Activated T-cell treated with anti-CD3 and anti-CD28 coated beads, Interleukin-2, amount 50 U/mL, for 1 hour (primary cell): ENCODE measurements at places on chromosomes 3 and 15.

DNA sequence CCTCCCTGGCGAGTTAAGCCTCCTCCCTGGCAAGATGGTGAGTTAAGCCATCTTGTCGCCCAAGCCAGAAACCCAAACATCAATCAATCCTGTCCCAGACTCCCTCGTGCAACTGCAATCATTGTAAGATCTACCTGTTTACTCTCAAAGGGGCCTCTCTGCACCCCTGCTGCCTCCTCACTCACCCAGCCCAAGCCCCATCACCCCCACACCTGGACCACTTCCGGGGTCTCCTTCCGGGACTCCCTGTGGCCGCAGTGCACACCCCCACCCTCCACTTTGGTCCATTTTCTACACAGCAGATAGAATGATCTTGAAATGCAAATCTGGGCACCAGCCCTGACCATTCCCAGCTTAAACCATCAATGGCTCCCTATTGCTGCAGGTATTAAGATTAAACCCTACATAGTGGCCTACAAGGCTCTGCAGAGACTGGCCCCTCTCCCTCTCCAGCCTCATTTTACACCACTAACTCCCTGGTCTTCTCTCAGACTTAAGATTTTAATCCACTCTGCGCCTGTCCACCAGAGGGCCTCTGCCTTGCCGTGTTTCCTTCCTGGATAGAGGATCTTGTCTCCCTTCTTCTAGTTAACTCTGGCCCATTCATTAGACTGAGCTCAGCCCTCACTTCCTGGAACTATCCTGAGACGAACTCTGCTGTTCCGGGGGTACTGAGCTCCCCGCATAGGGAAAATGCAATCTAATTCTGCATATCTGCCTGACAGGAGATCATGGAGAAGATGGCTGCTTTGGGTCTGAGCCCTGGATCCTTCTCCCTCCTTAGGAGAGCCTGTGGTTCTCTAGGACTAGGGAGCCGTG is 41.9 kb upstream of the SLC6A1 start:
- no peak for DNase-seq

DNA sequence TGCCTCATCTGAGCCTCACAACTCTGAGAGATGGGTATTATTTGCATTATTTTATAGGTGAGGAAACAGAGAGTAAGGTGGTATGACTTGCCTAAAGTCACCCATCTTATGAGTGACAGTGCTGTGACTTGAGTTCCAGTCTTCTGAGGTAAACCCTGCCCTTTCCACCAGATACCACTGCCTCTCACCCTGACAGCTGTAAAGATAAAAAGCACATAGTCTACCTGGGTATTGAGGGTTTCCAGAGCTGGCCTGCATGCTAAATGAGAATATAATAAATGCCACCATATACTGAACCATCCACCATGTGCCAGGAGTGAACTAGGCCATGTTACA is 25.6 kb downstream of the RASGRP1 start:
- DNase-seq: no peak

DNA sequence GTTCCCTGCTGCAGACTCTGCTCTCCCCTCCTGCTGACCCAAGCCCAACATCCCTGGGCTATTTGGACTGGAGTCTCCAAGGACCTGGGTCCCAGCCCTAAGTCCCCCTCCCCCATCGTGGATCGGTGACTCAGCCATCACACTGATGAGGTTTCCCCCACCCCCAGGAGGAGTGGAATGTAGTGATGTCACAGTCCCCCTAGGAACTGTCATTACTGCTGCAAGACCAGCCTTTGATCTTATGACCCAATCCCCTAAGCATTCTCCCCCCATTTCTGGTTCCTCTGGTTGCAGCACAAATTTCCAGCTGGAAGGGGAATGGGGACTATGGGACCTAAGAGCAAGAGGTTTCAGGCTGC is 63.4 kb upstream of the CSPG4 start:
- DNase-seq: no peak

GRCh38 chr15:59873644-59874272 is 130.4 kb upstream of the FOXB1 start:
- no peak for DNase-seq

GRCh38 chr15:72179950-72180581 is 17.5 kb downstream of the GRAMD2A start:
- DNase-seq: no peak
